Left ventricle myocardium inferior (tissue), 1 donor: ENCODE measurements at places on chromosomes 13 and 19. TPM values are rescaled to one million over a fixed set of nuclear protein-coding genes. Genes with fewer than 3 reads are reported as not detected.

FEM1A gene
- total RNA-seq, result 46.5 TPM

SBSN gene
- total RNA-seq, result not detected

SLC10A2 gene
- total RNA-seq, result not detected

ZNF222 gene
- total RNA-seq, result 4.6 TPM

DAND5 gene
- total RNA-seq, result 12.7 TPM

ATP4B gene
- not detected for total RNA-seq
